SK-MEL-5 (cell line): ENCODE measurements at places on chromosomes 2 and 18. TPM values are rescaled to one million over a fixed set of nuclear protein-coding genes. Genes with fewer than 3 reads are reported as not detected.

DNA sequence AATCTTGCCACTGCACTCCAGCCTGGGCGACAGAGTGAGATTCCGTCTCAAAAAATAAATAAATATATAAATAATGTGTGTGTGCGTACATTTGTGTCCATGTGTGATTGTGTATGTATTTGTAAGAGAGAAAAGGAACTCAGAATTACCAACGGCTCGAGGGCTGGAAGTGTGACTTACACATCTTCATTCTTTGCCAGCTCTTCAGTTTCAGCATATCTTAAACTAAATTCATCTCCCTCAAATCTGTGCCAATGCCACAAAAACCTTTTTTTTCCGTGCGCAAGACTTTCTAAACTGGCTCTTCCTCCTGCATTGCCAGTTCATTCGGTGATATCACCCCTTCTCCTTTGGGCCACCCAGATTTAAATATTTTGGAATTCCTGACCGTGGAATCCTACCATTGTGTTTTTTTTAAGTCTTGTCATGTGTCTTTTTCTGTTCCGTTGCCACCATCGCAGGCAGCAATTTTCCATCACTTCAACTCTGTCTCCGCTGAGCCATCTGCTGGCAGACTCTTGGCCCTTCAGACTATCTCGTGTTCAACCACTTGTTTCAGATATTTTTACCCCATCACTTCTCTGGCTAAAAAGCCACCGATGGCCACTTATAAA lies 77.0 kb upstream of the ZNF532 start:
- DNase-seq: no peak

- DNase-seq: no peak
These were observed 20.5 kb downstream of the CARF start for GRCh38 chr2:202932425-202933138.

- no peak for DNase-seq
These were observed 36.9 kb downstream of the HJURP start for GRCh38 chr2:233817361-233817911.

DNA sequence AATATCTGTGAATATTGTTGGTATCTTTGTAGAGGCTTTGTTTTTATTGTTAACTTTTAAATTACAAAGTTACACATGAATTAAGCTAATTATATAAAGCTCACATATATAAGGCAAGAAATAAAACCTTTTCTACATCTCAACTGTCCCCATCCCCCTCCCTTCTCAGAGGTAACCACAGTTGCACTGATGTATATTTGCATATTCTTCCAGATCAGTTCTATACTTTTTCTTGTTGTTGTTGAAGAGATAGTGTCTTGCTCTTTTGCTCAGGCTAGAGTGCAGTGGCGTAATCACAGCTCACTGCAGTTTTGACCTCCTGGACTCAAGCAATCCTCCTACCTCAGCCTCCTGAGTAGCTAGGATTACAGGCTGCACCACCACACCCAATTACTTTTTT lies 36.0 kb upstream of the CDC42EP3 start:
- DNase-seq: no peak

- no peak for DNase-seq
These were observed 56.3 kb downstream of the RTTN start for GRCh38 chr18:70149156-70149555.

DNA sequence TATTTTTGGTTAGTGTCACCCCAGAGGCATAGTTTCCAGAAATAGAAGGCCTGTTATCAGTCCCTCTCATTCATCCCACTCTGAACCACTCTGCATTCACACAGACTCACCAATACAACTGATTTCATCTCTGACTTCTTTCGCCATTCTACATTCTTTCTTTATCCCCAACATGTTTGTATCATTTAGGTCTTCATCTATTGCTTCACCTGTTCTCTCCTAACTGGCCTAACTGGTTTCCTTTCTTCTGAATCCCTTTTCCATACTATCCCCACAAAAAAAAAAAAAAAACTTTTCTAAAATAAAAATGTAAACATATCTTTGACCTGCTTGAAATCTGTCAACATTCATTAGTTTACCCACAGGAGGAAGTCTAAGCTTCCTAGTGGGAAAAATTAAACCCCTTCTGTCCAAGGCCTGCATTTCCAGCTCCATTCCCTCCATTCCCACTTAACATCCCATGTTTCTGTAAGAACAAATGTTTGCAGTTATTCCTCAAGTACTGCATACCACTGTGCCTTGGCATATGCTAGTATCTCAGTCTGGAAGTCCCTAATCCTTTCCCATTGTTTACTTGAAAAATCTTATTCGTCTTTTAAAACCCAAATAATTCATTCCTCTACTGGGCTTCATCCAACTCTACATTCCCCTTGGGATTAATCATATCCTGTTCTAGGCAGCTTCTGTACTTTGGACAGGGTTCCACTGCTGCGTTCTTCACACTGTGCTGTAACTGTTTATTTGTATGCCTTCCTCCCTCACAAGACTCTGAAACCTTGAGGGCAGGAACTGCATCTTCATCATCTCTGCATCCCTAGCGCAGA lies 68.5 kb downstream of the FIGN start:
- no peak for DNase-seq

- peak; percentile 44 for DNase-seq
These were observed 455 bp downstream of the PREPL start for GRCh38 chr2:44360749-44361329.

DNA sequence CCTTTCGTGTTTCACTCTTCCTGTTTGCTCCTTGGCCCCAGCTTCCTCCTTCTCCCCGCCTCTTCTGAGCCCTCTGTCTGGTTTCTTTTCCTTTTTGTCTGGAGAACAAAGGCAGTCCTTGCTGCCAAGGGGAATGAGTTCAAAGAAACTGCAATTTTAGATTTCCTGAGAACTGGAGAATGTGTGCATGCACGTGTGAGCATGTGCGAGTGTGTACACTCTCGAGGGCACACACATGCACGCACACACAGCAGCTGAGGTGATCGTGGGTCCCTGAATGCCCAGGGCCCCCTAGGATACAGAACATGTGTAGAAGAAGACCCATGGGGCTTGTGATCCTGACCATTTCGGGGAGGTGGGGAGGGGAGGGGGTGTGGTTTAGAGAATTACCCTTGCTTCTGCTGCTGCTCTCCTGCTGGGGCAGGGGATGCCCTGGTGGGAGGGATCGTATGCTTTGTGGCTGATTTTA lies 151.8 kb downstream of the DYSF start:
- no peak for DNase-seq

- DNase-seq: peak; percentile 86
These were observed 702.8 kb upstream of the LINC00305 start for GRCh38 chr18:64851726-64852125.

- no peak for DNase-seq
These were observed 359 bp downstream of the TGFBRAP1 start for GRCh38 chr2:105329197-105329554.

Gene BMP10
- total RNA-seq: not detected in 2 replicates

DNA sequence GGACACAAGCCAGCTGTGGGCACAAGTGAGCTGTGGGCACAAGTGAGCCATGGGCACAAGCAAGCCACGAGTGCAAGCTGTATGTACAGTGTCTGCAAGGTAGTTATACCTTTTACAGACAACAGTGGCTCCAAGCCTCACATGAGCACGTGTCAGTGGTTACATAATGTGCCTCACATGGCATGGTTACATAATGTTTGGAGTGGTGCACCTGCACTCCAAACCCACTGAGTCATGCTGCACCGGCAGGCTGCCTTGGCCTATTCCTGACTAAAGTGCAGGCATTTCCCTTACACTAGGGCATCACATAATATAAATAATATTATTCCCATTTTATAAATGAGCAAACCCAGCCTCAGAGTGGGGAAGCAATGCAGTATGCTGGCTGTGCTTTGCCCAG lies 62.6 kb downstream of the MARCO start:
- DNase-seq: no peak

Gene C1QL2
- total RNA-seq: not detected in 2 replicates

- no peak for DNase-seq
These were observed 173.4 kb downstream of the DIS3L2 start for GRCh38 chr2:232134939-232135338.

Gene LIMS4
- 0.16 TPM in 1 of 2 replicates, not detected in the other for total RNA-seq

Gene CCDC178
- total RNA-seq: 0.13 TPM in 1 of 2 replicates, not detected in the other

Gene DYSF
- total RNA-seq: 0.50 and 0.56 TPM in 2 replicates

- peak; percentile 54 for DNase-seq
These were observed 4.2 kb upstream of the CLIP4 start for GRCh38 chr2:29110916-29111535.

DNA sequence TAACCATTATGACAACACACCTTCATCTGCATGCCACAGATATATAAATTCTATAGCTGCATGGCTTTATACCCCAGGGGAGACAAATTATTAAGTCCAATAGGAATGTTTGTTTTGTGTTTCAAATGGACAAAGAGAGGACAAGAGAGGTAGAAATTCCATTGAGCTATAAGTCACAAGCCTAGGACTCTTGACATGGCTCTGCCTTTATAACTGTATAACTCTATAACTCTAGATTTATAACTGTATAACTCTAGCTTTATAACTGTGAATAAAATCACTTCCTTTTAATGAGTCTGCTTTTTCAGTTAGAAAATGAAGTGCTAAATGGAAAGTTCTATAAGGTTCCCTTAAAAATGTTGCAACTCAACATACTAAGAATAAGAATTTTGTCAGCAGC lies 106.4 kb downstream of the SCN9A start:
- DNase-seq: no peak

DNA sequence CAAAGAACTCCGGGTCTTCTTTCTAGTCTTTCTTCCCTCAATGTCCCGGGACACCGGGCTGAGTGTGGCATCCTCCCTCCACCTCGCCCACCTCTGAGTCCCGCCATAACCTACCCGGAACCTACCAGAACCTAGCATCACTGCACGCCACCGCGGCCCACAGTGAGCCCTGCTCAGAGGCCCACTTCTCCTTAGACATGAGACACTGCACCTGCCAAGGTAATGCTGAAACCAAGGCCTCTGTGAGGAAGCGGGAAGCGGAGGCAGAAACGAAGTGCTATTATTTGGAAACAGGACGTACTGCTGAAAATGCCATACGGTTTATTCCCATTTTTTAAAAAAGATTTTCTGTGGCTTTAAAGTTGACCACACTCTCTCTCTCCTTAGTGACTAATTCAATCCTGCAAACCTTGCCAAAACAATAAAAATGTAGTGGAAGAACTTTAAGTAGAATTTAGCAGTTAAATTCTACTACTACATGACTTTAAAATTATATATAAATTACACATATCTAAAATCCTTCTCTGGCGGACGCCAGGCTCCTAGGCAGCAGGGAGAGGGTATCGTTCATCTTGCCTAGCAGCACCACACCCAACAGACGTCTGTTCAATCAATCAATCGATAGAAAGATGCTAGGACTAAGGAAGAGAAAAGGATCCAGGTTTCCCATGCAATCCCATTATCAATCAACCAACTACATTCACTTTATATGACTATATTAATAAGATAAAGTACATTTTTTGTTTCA lies 82.0 kb downstream of the ZNF516 start:
- no peak for DNase-seq

Gene ZDBF2
- total RNA-seq: 13.1 and 14.0 TPM in 2 replicates

Gene CDH19
- 71.4 and 76.4 TPM in 2 replicates for total RNA-seq

GRCh38 chr2:221851531-221852045 lies 279.5 kb upstream of the EPHA4 start:
- no peak for DNase-seq

DNA sequence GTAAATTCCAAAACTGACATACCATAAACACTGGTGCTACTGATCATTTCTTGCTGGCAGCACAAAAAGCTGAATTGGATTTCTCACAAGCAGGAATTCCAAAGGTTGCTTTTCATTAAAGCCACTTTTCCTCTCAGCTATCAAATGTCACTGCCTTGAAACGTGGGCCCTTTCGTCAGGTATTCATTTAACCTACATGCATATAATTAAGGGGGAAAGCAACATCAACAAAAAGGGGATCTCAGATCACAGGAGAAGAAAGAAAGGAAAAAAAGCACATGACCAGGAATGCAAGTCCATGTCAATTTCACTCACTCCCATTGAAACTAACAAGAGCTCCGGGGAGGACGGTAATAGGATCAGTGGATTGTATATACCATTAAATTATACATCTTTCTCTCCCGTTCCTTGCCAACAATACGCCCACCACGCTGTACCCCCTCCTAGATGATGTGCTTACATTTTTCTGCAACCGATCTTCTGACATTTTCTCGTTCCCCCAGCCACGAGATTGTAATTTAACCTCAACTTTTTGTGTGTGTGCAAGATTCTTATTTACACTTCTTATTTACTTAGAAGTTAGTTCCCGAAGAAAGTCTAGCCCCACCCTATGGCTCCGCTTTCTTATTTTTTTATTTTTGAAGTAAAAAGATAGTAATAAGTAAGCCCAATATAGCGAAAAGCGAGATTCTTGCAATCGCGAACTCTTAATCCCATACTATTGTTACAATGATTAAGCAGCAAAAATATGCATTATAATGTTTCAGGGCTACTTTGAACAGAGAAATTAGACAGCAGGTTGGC lies 725 bp downstream of the FIGN start:
- DNase-seq: peak; percentile 56

- DNase-seq: no peak
These were observed 54.6 kb downstream of the ITGB6 start for GRCh38 chr2:160145471-160145870.

Gene FNDC4
- 1.2 and 1.5 TPM in 2 replicates for total RNA-seq
